ENCODE measurements at places on chromosomes 1 and 21.

GRCh38 chr1:85295654-85296053 is 19.2 kb upstream of the BCL10 start:
- no peak for DNase-seq

DNA sequence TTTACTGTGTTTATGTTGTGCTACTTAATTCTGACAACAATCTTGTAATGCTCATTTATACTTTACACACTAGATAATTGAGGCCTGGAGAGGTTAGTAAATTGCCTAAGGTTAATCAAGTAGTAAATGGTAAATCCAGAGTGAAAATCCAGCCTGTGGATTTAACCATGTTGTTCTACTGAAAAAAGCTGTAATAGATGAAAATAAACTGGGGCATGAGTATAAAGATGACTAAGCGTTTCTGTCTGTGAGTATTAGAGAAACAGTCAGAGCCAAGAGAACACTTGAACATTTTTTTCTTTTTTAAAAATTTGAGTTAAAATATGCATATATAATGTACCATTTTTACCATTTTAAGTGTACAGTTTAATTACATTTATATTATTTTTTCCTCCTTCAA is 47.9 kb upstream of the LEPR start:
- DNase-seq = no peak

GRCh38 chr21:36355868-36356267 is 29.3 kb upstream of the CHAF1B start:
- no peak for DNase-seq

- peak; percentile 44 for DNase-seq
These were observed 10.9 kb downstream of the WNT4 start for GRCh38 chr1:22131875-22132486.

GRCh38 chr1:166980383-166980782 is 5.0 kb upstream of the ILDR2 start:
- DNase-seq = no peak

DNA sequence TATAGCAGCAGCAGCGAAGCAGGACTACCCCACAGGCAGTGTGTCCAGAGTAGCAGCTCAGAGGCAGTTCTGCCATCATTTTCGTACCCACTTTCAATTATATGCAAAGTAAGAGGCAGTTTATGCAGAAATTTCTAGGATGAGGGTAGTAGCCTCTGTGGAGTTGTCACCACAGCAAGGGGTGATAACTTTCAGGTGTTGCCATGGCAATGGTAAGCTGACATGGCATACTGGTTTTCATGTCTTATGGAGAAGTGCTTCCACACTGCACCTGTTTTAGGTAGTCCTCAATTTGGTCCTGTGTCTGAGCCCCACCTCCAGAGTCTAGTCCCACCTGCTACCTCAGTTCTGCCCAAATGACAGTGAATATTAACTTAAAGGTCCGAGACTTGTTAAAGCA is 133.3 kb upstream of the SYT6 start:
- no peak for DNase-seq

- no peak for DNase-seq
These were observed 18.3 kb downstream of the PBX1 start for GRCh38 chr1:164577291-164577690.

- no peak for DNase-seq
These were observed 720 bp upstream of the F3 start for GRCh38 chr1:94542088-94542870.

DNA sequence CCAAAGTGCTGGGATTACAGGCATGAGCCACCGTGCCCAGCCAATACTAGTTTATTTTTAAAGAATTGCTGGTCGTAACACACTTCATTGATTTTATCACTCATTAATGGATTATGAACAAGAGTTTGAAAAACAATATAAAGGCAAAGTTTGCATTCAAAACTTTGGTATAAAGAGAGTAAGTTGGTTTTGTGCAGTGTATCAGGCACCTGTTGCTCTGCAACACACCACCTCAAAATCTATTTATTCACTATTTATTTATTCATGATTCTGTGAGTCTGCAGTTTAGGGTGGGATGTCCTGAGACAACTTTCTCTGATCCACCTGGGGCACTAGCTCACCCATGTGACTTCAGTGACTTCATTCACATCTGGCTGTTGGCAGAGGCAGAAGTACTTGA is 10.2 kb upstream of the METTL18 start:
- DNase-seq = no peak

DNA sequence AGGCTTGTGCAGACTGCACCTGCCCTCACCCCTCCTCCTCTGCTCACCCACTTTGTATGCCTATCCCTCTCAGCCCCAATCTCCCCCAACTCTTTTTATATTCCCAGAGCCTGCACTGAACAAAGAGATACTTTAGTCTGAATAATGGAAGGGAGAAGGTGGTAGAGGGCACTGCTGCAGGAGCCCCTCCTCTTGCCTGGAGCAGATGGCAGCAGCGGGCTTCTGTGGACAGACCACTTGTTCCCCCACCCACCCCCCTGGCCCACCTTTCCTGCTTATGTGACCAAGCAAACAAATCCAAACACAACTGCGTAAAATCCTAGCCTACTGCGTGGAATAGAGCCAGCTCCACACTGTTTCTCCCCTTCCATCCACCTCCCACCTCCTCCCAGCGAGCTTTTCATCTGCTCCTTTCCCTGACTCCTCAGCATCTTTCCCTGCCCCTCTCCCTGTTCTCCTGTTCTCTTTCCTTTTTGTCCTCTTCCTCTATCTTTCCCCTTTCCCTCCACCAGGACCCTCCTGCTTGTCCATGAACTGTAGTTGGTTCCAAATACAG is 27.5 kb downstream of the RGS8 start:
- no peak for DNase-seq

GRCh38 chr21:36211660-36212512 is 55.3 kb downstream of the DOP1B start:
- DNase-seq = no peak

DNA sequence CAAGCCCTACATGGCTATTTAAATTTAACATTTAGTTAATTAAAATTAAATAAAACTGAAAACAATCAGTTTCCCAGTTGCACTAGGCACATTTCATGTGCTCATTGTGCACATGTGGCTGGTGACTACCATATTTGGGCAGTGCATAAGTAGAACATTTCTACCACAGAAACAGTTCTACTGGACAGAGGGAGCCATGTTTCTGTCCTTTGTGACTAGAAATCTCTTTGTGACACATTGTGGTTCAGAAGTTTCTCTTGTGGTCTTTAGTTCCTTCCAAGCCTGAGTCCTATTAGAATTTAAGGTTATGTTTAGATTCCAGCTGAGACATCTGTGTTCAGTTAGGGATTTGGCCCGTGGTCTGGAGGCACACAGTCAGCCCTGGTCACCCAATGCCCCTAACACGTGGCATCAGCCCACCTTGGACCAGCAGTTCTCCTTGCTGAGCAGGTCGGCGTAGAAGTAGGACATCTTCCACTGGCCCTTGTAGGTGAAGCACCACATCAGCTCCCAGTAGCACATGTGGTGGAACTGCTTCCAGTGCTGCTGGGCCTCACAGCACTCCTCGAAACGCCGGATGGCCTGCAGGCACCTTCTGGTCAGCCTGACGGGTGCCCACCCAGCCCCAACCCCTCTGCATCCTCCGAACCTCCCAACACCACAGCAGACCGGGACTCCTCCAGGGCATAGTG is 29.1 kb downstream of the TTC39A start:
- DNase-seq = no peak

DNA sequence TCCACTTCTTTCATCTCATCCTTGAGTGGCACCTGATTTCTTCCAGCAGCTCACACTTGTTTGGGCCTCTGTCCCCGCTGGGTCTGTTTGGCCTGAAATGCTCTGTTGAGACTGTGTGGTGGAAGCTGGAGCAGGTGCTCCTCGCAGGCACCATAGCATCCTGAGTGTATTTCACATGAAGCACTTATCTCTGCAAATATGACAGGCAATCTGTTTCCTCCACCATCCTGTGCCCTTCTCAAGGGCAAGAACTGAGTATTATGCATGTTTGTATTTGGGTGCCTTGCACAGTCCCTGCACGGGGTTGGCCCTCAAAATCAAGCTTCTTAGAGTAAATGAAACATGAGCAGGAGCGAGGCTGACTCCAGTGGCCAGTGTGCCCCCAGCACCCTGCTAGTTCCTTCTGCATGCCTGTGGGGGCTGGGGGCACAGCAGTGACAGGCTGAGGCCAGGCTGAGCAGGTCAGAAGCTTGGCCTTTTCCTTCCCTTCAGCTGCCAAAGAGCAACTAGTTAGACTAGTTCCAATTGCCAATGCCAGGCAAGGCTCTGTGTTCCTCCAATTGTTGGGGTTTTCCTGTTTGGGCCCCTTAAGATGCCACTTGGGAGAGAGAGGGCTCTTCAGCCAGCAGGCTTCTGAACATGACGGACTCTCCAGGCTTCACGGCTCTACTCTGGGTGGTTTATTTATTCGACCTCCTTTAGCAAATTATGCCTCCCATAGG is 129.6 kb upstream of the ATP1A1 start:
- DNase-seq = no peak

DNA sequence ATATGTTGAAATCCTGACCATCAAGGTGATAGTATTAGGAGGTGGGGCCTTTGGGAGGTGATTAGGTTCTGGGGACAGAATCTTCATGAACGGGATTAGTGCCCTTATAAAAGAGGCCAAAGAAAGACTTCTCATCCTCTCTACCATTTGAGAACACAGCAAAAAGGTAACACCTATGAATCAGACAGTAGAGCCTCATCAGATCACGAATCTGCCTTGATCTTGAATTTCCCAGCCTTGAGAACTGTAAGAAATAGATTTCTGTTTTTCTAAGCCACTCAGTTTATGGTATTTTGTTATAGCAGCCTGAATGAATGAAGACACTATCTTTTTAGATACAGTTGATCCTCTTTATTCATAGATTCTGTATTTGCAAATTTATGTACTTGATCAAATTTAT is 206.9 kb upstream of the EDN2 start:
- no peak for DNase-seq

DNA sequence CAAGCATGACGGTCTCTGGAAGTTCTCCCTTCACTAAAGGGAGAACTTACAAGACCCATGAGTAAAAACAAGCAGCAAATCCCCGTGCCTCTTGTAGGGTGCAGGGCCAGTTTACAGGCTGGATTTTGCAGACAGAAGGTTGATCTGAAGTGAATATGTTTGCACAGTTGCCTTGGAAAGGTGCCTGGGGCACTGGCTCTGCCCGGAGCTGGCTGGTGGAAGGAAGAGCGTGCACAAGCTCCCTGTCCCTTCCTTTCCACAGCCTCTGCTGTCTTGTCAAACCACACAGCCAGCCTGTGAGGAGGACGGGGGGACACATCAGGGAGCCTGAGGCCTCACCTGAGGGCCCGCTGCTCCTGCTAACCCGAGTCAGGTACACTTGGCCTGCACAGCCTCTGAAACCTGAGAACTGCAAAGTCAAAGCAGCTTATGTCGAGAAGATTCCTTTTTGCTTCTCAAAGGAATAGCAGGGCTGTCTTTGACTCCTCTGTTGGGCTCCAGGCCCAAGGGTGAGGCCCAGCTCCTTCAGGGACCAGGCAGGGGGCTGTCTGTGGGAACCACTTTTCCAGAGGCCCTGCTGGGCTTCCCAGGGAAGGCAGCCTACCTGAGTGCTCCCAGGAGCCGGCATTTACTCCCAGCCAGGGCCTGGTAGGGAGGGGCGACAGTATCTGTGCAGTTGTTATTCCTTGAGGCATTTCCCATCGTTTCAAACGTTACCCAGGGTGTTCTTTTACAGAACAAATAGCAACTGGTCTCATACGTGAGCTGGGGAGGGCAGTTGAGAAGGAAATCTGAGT is 251.5 kb downstream of the SIPA1L2 start:
- DNase-seq = no peak

- DNase-seq = no peak
These were observed 6.4 kb downstream of the PTGFR start for GRCh38 chr1:78497201-78497600.

GRCh38 chr1:206633708-206634121 is 1.6 kb upstream of the DYRK3 start:
- DNase-seq = no peak

DNA sequence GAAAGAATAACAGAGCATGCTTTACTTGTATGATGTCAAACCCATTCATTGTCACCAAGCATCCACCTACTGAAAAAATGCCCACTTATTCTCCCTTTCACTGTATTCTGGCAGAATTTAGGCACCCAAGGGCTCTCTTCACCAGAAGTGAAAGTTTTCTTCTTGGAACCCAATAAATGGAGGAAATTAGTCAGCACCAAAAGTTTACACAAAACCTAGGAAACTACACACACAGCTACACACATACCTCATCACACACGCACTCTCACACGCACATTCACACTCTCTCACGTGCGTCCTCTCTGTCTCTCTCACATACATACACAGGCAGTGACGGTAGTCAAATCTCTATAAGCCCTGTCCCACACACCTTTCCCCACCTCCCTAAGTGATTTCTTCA is 37.6 kb downstream of the MCOLN2 start:
- no peak for DNase-seq

- DNase-seq = no peak
These were observed 73.1 kb upstream of the EDEM3 start for GRCh38 chr1:184827600-184828368.

GRCh38 chr1:116794371-116794770 is 40.1 kb downstream of the CD2 start:
- DNase-seq = no peak

- peak; percentile 24 for DNase-seq
These were observed 53.0 kb downstream of the IER5 start for GRCh38 chr1:181141431-181141910.

DNA sequence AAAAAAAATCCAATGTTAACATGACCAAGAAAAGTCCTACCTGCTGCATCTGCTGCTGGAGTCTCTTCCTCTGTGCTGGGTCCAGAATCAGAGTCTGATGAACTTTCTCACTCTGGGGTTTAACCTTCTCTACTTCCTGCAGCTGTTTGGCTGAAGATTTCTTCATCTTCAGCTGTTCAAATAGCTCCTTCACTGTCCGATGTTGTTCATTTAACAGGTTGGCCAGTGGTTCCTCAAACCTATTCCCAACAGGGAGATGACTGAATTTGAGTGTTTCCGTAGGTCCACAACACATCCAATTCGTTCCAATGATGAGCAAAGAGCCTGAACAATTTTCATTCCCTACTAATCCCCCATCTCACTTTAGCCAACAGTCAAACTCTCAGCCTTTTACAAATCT is 79.4 kb downstream of the GON4L start:
- DNase-seq = no peak

- DNase-seq = no peak
These were observed 25.1 kb upstream of the RNF186 start for GRCh38 chr1:19840228-19840627.

GRCh38 chr1:239819096-239819495 is 272.6 kb upstream of the FMN2 start:
- DNase-seq = no peak

- no peak for DNase-seq
These were observed 1.1 kb downstream of the BCAR3 start for GRCh38 chr1:93680420-93681100.

DNA sequence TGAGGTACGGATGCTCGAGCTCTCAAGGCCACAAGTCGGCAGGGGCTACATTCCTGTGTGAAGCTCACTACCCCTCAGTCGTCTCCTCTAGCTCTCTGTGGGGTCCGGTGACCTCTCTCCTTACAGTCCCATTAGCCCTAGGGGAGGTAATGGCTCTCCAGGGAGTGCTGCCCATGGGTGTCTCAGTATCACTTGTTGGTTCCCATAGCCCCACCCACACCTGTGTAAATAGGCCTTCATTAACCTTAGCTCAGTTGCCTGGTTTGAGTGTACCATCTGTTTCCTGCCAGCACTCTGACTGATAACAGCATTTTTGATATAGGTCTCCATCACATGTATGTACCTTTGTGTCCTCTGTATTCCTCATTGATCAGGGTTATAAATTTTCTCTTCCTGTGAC is 133.2 kb upstream of the KCNJ15 start:
- DNase-seq = no peak

Data from stimulated activated CD8-positive, alpha-beta memory T cell treated with anti-CD3 and anti-CD28 coated beads, Interleukin-15, amount 100 ng/mL, for 24 hours (primary cell).